ENCODE measurements at places on chromosomes 5 and 9.

- no peak for DNase-seq
Measured at GRCh38 chr5:112861638-112861985, 525 bp downstream of the SRP19 start.

DNA sequence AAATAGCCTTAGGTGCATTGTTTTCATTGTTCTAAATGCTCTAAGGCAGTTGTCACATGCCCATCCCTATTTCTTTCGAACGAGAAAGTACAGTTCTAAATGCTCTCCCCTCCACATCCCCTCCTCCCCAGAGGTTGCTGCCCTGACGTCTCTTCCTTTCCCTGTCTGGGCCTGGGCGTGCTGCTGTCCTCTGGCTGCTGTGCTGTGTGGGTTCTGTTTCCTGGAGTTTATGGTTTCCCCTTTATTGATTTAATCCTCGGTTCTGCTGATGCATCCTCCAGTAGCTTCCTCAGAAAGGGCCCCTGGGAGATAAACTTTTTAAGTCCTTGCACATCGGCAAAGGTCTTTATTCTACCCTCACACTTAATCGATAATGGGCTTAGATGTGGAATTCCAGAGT is 48.8 kb downstream of the MVB12B start:
- DNase-seq: no peak

GRCh38 chr5:143758750-143759149 is 53.2 kb upstream of the HMHB1 start:
- DNase-seq: no peak

DNA sequence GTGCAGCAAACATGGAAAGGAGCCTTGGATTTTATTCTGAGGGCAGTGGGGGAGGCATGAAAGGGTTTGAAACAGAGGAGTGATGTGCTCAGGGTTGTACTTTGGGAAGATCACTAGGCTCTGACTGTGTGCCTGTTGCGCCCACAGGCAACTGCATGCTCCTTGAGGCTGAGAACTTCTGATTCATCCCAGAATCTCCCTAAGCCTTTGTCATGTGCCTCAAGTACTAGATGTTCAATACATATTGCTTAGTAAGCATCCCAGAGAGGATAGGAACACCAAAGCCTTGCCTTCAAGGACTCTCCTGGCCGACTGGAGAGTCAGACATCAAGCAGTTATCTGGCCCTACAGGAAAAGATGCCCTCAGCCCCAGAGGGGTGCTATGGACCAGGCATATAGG is 54.1 kb downstream of the ARHGEF37 start:
- DNase-seq: no peak

DNA sequence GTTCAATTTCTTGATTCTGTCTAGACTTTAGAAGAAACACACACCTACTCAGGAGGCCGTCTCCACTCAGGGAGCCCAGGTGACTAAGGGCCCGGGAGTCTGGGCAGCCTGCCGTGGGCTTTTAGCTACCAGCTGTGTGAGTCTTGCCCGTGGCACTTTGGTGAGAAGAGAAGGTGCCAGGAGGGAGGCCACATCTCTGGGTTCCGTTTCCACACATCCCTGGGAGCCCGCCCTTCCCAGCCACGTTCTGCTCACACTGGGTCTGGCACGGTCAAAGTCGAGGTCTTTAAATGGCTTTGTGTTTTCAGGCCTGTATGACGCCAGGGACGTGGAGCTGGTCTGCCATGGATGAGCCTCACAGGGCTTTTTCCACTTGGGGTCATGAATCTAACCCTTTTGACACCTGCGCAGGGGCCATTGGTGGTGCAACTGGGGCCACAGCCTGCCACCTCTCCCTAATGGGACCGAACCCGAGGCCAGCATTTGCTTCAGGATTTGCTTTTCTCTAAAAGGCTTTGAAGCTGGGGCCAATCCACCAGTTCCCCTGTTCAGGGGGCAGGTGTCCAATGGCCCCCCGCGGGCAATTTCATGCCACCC is 17.2 kb upstream of the FCN2 start:
- DNase-seq: no peak

GRCh38 chr9:116691607-116692006 is 4.5 kb downstream of the TRIM32 start:
- DNase-seq: no peak

DNA sequence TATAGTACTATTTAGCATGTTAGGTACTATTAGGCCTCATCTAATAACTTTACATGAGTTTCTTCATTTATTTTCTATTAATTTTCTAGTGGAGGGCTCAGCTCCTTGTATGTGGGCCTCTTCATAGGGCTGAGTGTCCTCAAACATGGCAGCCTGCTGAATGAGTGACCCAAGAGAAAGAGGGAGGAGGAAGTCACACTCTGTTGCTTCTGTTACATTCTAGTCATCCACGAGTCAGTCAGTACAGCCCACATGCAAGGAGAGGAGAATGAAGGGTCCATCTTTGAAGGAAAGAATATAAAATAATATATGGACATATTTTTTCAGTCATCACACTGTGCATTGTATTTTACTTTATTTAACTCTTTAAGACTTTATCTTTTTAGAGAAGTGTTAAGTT is 66.6 kb upstream of the NR3C1 start:
- no peak for DNase-seq

Data from nephron progenitor cell (in vitro differentiated cells).